ENCODE measurements at places on chromosomes 5 and 9. TPM values are rescaled to one million over a fixed set of nuclear protein-coding genes. Genes with fewer than 3 reads are reported as not detected.

Gene FSTL4
- 2.0 TPM for total RNA-seq

Gene SNAPC4
- 18.2 TPM for total RNA-seq

Gene LCN10
- not detected for total RNA-seq

Gene NOTCH1
- total RNA-seq: 99.0 TPM

Gene YIPF5
- 40.5 TPM for total RNA-seq

Data from neural crest cell (in vitro differentiated cells).